ENCODE measurements at places on chromosomes 7 and 10. TPM values are rescaled to one million over a fixed set of nuclear protein-coding genes. Genes with fewer than 3 reads are reported as not detected.

DNA sequence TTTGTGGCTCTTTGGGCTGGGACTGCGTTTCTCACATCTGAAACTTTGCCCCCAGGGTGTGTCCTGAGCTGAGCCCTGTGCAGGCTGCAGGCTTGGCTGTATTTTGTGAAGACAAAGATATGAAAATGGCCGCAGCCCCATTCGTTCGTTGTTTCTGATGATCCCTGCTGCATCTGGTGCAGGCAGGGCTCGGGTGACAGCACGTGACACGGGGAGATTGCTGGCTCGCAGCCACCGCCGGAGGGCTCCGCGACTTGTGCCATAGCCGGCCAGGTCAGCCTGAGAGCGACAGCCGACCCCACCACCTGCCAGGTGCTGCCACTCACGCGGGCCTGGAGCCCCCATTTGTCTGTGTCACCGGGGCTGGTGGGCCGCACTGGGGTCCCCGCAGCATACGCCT, 81.3 kb downstream of the ZRANB1 start:
- no peaks in the 10 kb centered on the region for H3K27me3 ChIP-seq
- peak overlapping the region; percentile 41 for H3K27ac ChIP-seq
- peaks cover 8% of the 10 kb centered on the region for H3K36me3 ChIP-seq
- no peaks in the 10 kb centered on the region for H3K4me1 ChIP-seq
- no peak overlapping the region for H3K4me3 ChIP-seq

- no peaks in the 10 kb centered on the region for H3K36me3 ChIP-seq
- H3K4me3 ChIP-seq: no peak overlapping the region
- H3K27ac ChIP-seq: no peak overlapping the region
- H3K27me3 ChIP-seq: no peaks in the 10 kb centered on the region
Observed at GRCh38 chr10:17240616-17241015, 12.6 kb downstream of the VIM start.

- H3K36me3 ChIP-seq: peaks cover 8% of the 10 kb centered on the region
- H3K27me3 ChIP-seq: no peaks in the 10 kb centered on the region
- peaks cover 29% of the 10 kb centered on the region for H3K4me1 ChIP-seq
Observed at GRCh38 chr10:49760789-49761188, 1.3 kb downstream of the OGDHL start.

- no peaks in the 10 kb centered on the region for H3K36me3 ChIP-seq
- no peaks in the 10 kb centered on the region for H3K4me1 ChIP-seq
- H3K4me3 ChIP-seq: no peak overlapping the region
- H3K27ac ChIP-seq: no peak overlapping the region
- no peaks in the 10 kb centered on the region for H3K27me3 ChIP-seq
Observed at GRCh38 chr10:59719374-59719773, 9.7 kb upstream of the SLC16A9 start.

DNA sequence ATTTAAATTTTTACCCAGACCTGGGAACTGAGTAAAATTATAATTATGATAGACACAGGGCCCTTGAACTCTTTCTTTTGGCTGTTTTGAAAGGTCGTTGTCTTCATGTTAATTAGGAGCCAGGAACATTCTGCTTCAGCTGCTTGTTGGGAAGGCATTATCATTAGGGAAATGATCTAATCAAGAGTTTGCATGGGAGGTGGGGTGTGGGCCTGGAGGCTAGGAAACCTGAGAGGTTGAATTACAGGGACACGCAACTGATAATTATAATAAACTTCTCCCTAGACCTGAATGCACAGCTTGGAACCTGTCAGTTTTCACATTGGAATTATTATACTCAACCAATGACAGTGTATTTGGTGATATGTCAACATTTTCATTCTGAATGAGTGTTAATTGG, 237.7 kb downstream of the CACNB2 start:
- no peak overlapping the region for H3K4me3 ChIP-seq
- DNase-seq: no peak
- no peak overlapping the region for H3K27ac ChIP-seq
- H3K27me3 ChIP-seq: no peaks in the 10 kb centered on the region
- H3K4me1 ChIP-seq: no peaks in the 10 kb centered on the region

DNA sequence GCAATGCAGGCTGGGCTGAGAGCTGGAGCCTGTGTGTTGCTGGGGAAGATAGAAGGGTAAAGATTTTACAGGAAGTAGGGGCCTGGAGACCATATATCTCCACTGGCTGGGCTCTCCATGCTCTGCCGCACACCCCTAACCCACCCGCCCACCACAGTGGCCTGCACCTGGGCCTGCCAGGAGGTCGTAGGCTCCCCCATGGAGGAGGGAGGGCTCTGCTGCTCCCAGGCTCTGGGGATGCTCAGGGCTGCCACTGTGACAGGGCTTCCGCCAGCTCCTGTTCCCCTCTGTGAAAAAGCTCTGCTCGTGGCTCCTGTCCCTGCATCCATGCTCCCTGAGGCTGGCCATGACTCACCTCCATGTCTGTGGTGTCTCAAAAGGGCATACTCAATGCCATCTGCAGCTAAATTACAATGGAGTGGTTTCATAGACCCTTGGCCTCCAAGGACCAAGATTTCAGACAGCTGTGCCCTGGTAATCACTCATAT, 106.0 kb downstream of the CXCL12 start:
- no peaks in the 10 kb centered on the region for H3K27me3 ChIP-seq
- no peaks in the 10 kb centered on the region for H3K4me1 ChIP-seq
- DNase-seq: peak; percentile 49
- H3K4me3 ChIP-seq: no peak overlapping the region
- H3K36me3 ChIP-seq: no peaks in the 10 kb centered on the region

DNA sequence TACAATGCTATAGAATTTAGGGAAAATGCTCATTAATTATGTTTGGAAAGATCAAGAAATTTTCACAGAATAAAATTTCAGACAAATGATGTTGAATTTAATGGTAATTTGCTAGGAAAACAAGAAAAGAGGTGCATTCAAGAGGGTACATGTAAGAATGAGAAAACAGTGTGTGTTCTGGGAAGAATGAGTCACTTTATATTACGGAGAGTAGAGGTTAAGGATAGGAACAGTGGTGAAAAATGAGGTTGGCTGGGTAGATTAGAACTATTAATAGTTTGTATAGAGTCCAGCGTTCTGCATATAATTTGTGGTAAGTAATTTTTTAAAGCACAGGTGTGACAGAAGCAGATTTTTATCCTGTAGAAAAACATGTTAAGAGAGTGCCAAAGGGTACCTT, 336.7 kb upstream of the MBL2 start:
- H3K27ac ChIP-seq: no peak overlapping the region
- H3K4me3 ChIP-seq: no peak overlapping the region
- no peaks in the 10 kb centered on the region for H3K4me1 ChIP-seq
- no peak for DNase-seq
- no peaks in the 10 kb centered on the region for H3K27me3 ChIP-seq
- no peaks in the 10 kb centered on the region for H3K36me3 ChIP-seq

Gene GPER1
- total RNA-seq: 5.2 TPM

Gene SPOCK2
- total RNA-seq: 19.7 TPM
